ENCODE measurements at places on chromosomes 13 and 19.
A peak's percentile ranks its signal among the peaks of the same experiment; 100 is the strongest.

- DNase-seq, result no peak
Observed at GRCh38 chr19:55209693-55210472, 582 bp upstream of the PTPRH start.

- DNase-seq, result no peak
Observed at GRCh38 chr19:12000152-12000981, 35.1 kb downstream of the ZNF433 start.

GRCh38 chr13:23380534-23380933 is 53.0 kb downstream of the SACS start:
- DNase-seq, result no peak

GRCh38 chr13:112137144-112137543 is 70.2 kb downstream of the SOX1 start:
- DNase-seq, result no peak

GRCh38 chr19:41939861-41940730 is 11.8 kb upstream of the ERFL start:
- DNase-seq, result peak; percentile 18

- no peak for DNase-seq
Observed at GRCh38 chr13:65592731-65593130, 1637.4 kb downstream of the PCDH9 start.

DNA sequence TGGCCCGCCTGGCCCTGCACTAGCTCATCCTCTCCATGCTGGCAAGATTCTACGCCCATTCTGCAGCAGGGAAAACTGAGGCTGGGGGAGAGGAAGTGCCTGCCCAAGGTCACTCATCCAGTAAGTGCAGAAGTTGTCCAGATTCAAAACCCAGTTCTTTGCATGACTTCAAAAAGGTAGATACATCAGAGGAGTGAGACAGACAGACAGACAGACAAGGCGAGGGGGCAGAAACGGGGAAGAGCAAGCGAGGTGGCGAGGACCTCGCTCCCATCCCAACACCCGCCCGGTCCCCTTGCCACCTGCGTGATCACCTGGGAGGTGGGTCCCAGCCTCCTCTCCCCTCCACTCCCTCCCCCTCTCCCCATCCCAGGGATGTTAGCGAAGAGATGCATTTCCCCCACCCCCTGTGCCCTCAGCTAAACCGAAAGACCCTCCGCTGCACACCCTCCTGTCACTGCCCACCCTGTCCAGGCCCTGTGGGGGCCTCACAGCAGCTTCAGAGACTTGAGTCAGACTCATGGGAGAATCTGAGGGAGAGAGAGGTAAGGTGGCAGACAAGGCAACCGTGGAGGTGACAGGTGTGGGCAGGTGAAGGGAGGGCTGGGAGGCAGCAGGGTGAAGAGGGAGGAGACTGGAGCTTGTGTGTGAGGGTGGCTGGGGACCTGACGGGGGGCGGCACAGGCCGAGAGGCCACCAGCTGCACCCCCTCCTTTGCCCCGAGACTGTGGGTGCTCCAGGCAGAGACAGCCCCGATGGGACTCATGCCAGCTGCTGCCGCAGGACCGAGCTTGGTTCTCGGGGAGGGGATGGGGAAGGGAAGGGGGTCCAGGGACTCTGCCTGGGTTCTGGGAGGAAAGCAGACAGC is 18.9 kb downstream of the LRRC4B start:
- no peak for DNase-seq

- DNase-seq, result no peak
Observed at GRCh38 chr13:77460195-77460594, 75.3 kb upstream of the SCEL start.

- DNase-seq, result no peak
Observed at GRCh38 chr13:46953941-46954340, 57.1 kb upstream of the HTR2A start.

DNA sequence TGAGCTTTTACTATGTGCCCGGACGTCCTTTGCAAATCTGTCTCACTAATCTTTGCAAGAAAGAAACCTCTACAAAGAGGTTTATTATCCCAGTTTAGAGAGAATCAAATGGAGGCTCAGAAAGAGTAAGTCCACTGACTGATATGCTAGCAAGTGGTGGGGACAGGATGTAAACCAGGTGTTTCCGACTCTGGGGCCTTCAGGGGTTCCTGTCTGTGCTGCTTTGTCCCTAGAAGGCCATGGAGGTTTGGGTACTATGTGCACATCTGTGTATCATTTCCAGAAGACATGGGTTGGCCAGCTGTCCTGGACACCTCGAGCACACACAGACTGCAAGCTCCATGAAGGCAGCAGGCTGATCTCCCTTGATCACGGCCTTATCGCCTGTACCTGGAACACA is 1.2 kb upstream of the KPTN start:
- DNase-seq, result no peak

GRCh38 chr13:25847635-25848626 is 203.9 kb downstream of the SHISA2 start:
- DNase-seq, result no peak

- DNase-seq, result no peak
Observed at GRCh38 chr19:10228393-10228792, 2.7 kb downstream of the S1PR2 start.

- no peak for DNase-seq
Observed at GRCh38 chr19:6733338-6734095, 3.9 kb downstream of the GPR108 start.

GRCh38 chr13:97273341-97273831 is 51.3 kb downstream of the MBNL2 start:
- no peak for DNase-seq

DNA sequence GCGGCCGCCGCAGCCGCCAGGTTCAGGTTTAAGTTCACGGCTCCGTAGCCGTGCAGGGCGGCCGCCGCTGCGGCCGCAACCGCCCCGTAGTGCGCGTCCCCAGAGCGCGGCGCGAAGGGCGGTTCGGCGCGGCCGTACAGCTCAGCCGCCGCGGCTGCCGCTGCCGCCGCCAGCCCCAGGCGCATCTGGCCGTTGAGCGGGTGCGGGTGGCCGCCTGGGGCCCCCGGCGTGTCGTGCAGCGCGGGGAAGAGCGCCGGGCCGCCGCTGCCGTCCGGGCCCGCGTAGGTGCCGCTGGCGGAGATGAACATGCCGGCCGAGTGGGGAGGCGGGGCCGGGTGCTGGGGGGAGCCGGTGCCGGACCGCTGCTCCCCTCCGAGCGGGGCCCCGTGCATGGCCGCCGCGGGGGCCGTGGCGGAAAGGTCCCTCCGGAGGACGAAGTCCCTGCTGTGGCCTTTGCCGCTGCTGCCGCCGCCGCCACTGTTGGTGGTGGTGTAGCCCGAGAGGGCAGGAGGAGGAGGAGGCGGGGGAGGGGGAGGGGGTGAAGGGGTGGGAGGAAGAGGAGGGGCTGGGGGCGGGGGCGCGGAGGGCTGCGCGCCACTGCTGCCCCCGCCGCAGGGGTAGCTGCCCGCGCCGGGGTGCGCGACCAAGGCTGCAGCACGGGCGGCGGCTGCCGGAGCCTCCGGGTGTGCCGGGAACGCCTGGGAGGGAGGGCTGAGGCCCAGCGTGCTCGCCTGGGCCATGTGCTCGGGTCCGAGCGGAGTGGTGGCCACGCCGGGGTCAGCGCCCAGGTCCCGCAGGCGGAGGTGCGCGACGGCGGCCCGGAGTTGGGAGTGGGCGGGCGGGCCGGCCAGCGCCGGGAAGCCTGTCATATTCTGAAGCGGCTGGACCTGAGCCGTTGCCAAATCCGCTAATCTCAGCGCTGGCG is 654 bp downstream of the ZIC5 start:
- no peak for DNase-seq

- no peak for DNase-seq
Observed at GRCh38 chr13:107124129-107124718, 556.3 kb upstream of the ARGLU1 start.

GRCh38 chr19:9620842-9621155 is 233 bp downstream of the ZNF561 start:
- no peak for DNase-seq

- DNase-seq, result no peak
Observed at GRCh38 chr13:99469041-99469440, 32.2 kb upstream of the TM9SF2 start.

DNA sequence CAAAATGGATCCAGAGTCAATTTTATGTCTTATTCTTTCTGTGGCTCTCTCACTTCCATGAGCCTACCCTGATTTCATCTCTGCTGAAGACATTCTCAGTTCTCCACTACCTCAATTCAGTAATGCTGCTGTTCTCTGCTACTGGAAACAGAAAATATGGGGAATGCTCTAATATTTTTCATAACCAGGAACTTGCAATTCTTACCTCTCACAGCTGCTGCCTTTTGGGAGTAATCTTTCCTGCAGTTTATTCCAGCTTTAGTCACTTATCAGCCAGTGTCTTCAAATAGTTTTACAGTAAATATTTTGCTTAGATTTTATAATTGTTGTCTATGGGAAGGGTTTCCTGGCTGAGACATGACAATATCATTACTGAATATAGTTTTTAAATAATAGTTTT is 145.1 kb upstream of the UFM1 start:
- no peak for DNase-seq

DNA sequence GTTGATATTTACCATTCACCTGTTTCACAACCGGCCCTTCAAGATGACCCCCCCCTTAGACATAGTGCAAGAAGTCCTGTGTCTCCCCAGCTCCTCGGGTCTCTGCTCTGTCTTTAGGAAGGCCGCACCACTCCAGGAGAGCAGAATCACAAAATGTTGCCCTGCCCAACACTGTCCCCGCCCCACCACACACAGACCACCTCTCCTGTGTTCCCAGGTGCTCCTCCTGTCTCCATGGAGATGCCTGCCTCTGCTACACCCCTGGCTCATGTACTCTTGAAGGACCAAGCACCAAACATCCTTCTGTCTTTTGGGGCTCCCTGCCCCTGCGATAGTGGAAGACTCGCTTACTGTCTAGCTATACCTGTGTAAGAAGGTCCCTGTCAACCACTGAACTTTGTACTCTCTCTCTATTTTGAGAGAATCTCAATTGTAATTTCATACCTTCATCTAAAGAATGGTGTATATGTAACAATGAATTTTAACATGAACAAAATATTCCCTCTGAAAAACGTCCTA is 9.6 kb upstream of the TNFRSF19 start:
- no peak for DNase-seq

GRCh38 chr19:47107953-47108746 is 5.4 kb downstream of the ZC3H4 start:
- no peak for DNase-seq

- DNase-seq, result no peak
Observed at GRCh38 chr13:98353750-98354149, 176.7 kb upstream of the RNF113B start.

DNA sequence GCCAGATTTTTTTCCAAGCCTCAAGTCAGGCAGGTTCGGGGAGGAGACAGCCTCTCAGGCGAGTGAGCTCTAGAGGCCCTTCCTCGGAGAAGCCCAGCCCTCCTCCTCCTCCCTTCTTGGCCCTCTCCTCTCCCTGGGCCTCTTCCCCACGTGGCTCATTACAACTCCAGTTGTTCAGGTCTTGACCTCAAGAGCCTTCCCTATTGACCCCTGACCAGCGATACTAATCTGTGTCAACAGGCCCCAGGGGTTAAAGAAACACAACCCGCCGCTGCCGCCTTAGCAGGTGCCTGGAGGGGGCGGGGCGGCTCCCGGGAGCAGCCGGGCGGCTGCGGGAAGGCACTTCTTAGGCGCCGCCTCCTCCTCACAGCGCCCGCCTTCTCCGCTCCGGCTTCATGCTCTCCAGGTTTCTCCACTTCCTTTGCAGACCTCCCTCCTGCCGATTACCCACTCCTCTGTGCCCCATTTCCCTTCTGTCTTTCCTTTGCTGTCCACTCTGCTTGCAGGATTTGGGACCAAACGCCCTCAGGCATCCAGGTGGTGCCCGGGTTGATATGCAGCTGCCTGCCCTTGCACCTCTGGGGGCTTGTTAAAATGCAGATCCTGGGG is 51.0 kb downstream of the LYL1 start:
- DNase-seq, result no peak

GRCh38 chr13:113022745-113023574 is 53.9 kb downstream of the MCF2L start:
- DNase-seq, result no peak

GRCh38 chr13:49368688-49369087 is 75.2 kb downstream of the CAB39L start:
- no peak for DNase-seq

- no peak for DNase-seq
Observed at GRCh38 chr13:67186995-67187569, 43.1 kb downstream of the PCDH9 start.

DNA sequence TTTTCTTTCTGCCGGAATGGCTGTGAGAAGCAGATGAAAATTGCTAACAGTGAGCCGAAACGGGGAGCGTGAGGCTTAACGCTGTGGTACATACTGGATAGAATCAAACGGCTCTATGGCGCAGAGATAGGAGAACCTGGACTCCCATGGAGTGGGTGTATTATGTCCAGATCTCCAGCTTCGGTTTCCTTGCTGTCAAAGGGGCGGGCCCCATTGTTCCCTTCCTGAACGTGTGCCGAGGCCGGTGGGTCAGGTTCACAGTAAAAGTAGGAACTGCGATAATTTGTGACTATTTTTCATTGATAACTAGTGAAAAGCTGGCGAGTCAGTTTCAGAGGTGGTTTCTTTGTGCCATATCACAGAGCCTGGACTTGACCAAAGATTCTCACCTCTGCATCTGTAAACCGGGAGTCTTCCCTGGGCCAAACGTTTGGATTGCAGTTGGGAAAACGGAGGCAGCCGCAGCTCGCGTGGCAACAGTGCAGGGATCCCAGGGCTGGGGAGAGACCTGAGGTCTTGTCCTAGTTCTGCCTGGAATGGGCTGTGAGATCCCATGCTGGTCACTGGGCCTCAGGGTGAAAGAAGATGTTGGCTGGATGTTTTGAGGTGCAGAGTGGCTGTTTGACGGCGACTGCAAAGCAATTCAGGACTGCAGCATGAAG is 752 bp downstream of the RPL18A start:
- no peak for DNase-seq

DNA sequence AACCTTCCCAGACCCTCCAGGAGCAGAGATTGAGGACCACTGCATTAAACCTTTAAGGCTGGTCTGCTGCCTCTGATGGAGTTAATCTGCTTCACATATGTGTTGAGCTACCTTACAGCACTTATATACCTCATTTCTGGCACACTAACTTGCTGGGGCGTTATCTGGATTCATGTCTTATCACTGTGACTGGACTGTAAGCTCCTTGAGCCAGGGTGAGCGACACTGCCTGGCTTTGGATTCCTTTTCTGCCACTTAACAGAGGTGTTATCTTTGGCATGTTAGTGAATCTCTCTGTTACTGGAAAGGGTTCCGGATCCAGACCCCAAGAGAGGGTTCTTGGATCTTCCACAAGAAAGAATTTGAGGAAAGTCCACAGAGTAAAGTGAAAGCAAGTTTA is 69.8 kb upstream of the RGCC start:
- no peak for DNase-seq

- no peak for DNase-seq
Observed at GRCh38 chr19:54434112-54434872, 14.7 kb upstream of the LENG8 start.

GRCh38 chr19:10395003-10395402 is 8.3 kb downstream of the CDC37 start:
- DNase-seq, result no peak

GRCh38 chr13:91767651-91768050 is 369.2 kb downstream of the GPC5 start:
- DNase-seq, result no peak

- no peak for DNase-seq
Observed at GRCh38 chr13:100341327-100341726, 247.3 kb downstream of the GGACT start.
